ENCODE measurements at places on chromosomes 2 and 18.
A peak's percentile ranks its signal among the peaks of the same experiment; 100 is the strongest.

GRCh38 chr2:73112026-73112912, 479 bp downstream of the RAB11FIP5 start:
- no peak for DNase-seq

- peak; percentile 87 for DNase-seq
These were observed 260.2 kb upstream of the TRIB2 start for GRCh38 chr2:12456293-12457106.

DNA sequence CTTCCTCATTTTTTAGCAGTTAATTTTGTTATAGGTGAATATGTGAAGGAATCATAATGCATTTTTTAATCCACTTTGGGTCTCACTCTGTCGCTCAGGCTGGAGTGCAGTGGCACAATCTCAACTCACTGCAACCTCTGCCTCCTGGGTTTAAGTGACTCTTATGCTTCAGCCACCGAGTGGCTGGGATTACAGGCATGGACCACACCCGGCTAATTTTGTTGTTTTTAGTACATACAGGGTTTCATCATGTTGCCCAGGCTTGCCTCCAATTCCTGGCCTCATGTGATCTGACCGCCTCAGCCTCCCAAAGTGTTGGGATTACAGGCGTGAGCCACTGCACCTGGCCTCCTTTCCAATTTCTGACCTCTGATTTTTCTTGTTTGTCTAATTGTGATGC, 17.7 kb downstream of the SCYGR5 start:
- no peak for DNase-seq

DNA sequence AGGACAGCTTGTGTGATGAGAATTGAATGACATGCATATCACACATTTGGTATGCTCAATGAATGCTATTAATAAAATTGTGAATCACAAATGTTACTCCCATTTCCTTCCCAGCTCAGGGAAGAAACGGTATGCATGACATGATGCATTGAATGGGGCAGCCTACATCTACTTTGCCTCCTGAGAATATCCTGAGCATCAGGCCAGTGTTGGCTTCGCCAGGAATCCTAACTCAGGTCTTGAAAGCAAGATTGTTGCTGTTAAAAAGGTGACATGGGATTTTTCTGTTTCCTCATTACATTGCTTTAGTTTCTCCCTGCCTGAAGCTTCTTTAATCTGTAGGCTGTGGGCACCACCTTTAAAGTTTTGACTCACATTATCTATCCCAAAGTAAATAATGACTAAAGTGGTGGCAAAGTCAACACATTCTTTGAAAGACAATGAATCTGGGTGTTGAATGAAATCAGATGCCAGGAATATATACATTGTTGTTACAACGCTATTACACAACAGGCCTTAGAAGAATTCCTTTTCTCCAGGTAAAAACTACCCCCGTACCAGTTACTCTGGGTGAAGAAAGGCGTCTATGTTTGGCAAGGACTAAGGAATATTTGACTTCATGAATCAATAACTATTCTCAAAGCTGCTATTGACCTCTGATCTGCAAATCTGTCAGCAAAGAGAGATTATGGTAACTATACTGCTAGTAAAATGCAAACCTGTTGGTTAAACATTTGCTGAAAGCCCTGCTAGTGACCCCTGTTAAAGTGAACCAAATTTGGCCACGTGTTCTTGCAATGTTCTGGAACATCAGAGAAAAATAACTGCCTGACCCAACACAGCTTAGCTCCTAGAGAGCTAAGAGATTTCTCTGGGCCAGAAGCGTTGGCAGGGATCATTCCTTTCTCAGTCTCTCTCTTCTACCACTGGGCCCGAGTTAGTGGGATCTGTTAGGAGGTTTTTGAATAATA, 30.5 kb upstream of the NEDD4L start:
- DNase-seq: no peak

- DNase-seq: no peak
These were observed 167.9 kb downstream of the INHBB start for GRCh38 chr2:120513776-120514357.

DNA sequence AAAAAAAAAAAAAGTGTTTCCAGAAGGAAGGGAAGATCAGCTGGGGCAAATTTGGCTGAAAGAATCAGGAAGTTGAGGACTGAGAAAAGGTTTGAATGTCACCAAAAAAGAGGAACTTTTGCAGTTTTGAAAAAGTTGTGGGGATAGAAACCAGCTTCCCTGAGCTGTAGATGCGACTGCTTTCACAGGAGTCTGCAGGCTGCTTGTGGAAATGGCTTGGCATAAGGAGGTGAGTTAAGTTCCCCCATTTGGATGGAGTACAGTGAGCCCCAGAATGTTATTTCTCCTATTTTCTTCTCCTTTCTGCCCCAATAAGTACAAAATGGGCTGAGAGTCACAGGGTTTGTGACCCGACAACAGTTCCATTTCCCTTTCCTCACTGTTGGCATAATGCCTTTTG, 16.5 kb upstream of the ME2 start:
- DNase-seq: no peak

- no peak for DNase-seq
These were observed 38.2 kb upstream of the MGAT4A start for GRCh38 chr2:98769114-98769476.

DNA sequence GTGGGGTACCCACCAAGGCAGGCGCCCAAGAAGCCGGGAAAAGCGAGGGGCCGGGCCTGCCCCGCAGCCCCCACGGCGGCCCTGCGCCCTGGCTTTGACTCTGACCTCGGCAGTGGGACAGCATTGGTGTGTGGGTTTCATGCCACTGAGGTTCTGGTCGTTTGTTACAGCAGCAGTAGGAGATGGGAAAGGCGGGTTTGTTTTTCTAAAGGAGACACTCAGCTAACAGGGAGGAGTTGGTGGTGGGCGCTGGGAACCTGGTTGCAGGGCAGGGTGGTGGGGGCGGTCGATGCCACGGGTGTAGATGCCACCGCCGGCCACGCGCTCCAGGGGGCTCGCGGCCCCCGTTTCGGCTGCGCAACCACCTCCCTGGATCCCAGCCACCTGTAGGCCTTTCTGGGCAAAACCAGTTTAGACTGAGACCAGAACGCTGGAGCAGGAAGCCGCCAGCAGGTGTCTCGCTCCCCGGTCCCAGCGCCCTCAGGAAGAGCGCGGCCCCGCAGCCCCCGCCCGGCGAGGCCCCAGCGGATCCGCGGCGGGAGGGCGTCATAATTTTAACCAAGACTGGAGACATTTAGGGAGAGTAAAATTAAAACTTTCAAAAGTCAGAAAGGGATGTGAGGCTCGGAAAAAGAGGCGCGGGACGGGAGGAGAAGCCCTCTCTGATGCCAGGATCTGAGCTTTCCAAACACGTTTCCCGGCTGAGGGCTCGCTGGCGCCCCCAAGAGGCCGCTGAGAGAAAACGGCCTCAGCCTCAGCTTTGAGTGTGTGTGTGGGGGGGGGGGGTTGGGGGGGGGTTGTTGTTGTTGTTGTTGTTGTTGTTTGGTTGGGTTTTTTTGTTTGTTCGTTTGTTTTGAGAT, 17.4 kb downstream of the CIDEA start:
- DNase-seq: peak; percentile 60

DNA sequence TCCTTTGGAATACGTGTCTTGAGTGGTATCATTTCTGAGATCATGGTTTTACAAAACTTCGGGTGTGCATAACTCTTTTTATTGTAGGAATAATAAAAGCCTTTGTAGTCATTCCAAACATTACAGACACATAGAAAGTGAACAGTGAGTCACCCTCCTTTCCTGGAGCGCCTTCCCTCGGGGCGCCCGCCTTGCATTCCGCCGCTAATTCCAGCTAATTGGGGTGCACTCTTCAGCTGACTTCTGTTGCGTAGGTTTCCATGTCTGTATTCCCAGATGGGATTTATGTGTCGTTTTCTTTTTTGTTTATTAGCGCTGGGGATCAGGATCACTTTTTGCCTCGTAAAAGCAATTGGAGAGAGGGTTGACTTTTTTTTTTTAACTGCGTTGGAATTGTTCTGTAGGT, 18.7 kb downstream of the SH3BP4 start:
- peak; percentile 58 for DNase-seq

DNA sequence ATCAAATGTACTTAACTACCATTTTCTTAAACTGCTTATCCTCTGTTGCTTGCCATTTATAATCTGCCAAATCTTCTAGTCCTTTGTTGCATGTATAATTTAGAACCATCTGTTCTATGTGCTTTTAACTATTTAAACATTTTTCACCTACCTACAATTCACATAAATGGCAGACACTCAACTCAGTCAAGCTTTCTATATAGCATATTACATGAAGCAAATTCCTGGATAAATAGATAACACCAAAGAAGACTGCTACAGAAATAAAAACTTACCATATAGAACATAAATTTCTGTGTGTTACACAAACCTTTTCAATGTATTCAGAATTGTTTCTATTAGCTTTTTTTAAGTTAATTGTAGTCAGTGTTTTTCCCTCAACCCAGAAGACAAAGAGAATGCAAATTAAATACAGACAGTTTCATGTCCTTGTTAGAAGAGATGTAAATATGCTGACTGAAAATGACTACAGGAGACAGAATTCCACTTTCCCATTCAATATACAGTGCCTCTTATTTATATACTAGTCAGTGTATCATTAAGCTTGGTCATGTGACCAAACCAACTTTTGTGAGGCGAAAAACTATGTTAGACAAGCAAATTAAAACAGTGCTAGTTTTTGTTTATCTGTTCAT, 2.6 kb downstream of the BAZ2B start:
- DNase-seq: no peak

GRCh38 chr2:162242586-162243280, 512 bp downstream of the FAP start:
- no peak for DNase-seq

GRCh38 chr2:46810195-46810594, 105.4 kb downstream of the MCFD2 start:
- no peak for DNase-seq

- DNase-seq: no peak
These were observed 171.0 kb upstream of the ZFP36L2 start for GRCh38 chr2:43397411-43397810.

- no peak for DNase-seq
These were observed 10.2 kb downstream of the LRRFIP1 start for GRCh38 chr2:237637429-237638135.

- no peak for DNase-seq
These were observed 39.5 kb downstream of the DDX1 start for GRCh38 chr2:15630978-15631719.

DNA sequence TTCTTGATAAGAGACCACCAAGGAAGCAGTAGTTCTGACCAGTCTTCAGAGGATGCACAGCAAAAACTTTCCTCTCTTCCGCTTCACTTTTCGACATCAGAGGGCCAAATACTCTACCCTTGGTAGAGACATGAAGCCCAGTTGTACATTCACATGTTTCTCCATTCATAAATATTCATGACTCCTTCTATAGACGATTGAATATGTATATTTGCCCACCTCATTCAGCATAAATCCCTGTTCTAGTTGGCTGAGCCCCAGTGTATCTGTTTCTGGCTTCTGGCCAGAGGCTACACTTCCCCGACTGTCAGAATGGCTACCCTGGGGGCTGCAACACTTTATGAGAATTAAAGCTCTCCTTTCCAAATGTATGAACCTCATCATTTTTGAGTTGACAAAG, 258.5 kb downstream of the ASXL3 start:
- DNase-seq: no peak

DNA sequence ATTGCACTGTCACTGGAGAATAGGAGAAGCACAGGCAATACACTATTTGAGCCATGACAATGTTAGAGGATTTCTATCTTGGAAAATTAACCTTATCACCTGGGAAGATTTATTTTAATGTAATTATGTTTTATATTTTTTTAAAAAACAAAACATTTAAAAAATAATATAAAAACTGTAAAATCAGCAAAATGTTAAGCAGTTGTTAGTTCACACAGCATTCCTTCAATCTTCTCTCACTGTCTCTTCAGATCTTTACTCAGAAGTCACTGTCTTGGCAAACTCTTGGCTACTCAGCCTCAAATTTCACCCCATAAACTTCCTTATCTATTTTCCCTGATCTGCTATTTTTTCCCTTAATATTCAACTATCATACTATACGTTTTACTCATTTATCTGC, 1322.6 kb downstream of the LRP1B start:
- DNase-seq: no peak

DNA sequence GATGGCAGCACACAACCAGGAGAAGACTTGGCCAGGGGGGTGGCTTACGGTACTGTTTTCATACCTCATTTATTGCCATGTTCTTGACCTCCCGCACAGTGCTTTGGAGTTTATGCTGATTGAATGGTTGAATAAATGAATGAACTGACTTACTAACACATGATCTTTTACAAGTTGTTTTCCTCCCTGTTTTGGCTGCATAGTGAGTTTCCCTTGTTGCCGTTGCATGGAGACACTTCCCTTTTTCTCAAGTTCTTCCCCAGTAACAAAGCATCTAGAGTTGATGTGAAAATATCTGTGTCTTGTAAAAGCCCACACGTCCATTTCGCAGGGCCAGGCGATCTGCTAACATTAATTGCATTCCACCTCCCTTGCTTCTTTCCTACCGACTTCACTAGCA, 35.7 kb upstream of the RAB1A start:
- DNase-seq: no peak

DNA sequence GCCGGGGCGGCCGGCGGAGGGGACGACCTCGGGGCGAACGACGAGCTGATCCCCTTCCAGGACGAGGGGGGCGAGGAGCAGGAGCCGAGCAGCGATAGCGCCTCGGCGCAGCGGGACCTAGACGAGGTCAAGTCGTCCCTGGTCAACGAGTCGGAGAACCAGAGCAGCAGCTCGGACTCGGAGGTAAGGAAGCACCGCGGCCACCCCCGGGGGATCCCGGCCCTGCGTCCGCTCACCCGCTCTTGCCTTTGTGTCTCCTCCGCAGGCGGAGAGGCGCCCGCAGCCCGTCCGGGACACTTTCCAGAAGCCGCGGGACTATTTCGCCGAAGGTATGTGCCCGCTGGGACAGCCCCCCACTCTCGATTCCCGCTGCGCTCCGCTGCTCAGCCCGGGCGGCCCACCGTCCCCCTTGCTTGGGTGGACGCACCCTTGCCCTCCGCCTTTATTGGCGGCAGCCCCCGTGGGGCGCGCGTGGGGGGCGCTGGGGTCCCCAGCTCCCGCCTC, 611 bp downstream of the TCF7L1 start:
- DNase-seq: no peak

GRCh38 chr2:239175181-239175580, 225.6 kb downstream of the HDAC4 start:
- peak; percentile 16 for DNase-seq

DNA sequence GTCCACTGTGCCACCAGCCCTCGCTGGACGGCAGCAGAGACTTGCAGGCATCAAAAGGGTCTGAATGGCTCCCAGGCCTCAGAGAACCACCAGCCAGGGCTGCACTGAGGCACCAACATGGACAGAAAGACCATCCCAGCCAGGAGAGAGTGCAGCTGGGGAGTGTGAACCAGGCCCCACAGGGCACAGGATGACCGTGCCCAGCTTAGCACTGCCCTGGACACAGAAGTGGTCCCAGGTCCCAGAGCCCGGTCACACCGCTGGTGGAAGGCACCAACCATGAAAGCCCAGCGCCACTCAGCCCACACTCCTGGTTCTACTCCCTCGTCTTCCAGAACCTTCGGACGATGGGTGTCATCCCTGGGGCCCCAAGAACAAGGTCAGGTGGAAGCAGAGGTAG, 20.5 kb downstream of the AQP12A start:
- peak; percentile 78 for DNase-seq

- DNase-seq: no peak
These were observed 51.5 kb downstream of the HAUS1 start for GRCh38 chr18:46155641-46156051.

GRCh38 chr2:113126845-113127645, at the start of gene IL1RN:
IL1RN (plus strand) TSS chr2:113127598; CDS start chr2:113127625, 27 bp downstream.
- no peak for DNase-seq
